Activated gamma-delta T cell (primary cell): ENCODE measurements at places on chromosomes 13 and 19.

GRCh38 chr19:49393881-49394280, 5.8 kb downstream of the KASH5 start:
- DNase-seq: no peak

- no peak for DNase-seq
Measured at GRCh38 chr19:32718286-32718685, 1.3 kb upstream of the TDRD12 start.

DNA sequence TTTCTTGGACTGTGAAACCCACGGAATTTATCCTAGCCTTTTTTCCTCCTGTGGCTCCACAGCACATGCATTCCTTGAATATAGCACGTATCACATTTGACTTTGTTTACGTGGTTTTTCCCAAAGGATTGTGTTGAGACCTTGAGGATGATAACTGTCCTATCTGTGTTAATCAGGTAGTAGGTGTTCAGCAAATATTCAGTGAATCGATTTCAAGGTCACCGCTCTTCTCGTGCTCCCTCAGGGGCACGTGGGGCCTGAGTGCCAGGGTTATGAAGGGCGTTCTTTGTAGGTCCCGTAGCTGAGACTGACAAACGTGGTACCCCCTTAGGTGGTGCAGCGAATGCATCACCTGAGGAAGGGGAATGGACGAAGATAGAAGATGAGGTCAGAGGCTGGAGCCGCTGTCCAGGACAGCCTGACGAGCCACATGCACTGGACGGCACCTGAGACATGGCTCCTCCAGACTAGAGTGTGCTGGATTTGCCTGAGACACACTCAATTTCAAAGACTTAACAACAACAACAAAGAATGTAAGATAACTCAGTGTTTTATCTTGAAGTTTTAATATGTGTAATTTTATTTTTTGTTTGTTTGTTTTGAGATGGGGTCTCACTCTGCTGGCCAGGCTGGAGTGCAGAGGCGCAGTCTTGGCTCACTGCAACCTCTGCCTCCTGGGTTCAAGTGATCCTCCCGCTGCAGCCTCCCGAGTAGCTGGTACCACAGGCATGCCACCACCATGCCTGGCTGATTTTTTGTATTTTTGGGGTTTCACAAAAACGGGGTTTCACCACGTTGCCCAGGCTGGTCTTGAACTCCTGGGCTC, 131.2 kb upstream of the RNF113B start:
- no peak for DNase-seq

- DNase-seq: no peak
Measured at GRCh38 chr13:58655086-58655485, 1023.5 kb downstream of the PCDH17 start.

DNA sequence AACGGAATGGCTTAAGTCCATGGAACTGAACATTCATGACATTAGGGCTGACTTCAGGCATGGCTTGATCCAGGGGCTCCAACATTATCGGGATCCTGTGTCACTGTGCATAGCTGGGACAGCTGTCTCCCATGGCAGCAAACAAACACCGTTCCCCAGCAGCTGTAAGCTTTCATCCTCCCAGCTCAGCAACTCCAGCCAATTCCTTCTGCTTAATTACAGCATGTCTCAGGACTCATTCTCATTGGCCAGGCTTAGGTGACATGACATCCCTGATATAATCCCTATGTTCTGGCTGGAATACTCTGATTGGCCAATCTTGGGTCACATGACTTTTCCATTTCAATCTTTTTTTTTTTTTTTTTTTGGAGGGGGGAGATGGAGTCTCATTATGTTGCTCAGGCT, 10.9 kb upstream of the TLE5 start:
- no peak for DNase-seq

- DNase-seq: no peak
Measured at GRCh38 chr19:15288146-15288963, 44.0 kb downstream of the BRD4 start.

DNA sequence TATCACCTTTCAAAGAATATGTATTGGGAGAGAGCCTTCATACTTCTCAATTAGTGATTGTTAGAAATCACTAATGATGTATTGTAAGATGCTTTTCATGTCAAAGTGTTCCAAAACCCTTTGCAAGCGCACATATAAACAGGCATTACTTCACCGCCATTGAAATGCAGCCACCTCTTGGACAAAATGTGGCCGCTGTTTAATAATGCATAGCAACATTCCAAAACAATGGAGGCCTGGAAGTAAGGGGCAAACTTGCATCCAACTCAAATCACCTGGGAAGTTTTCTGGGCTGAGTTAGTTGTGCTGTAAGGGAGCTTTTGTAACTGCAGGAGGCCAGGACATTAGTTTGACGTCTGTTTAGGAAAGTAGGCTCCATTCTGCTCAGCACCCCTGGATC, 438.1 kb downstream of the FGF9 start:
- DNase-seq: no peak

- DNase-seq: no peak
Measured at GRCh38 chr13:20491926-20492435, 33.7 kb downstream of the CRYL1 start.

GRCh38 chr13:75959861-75960481, 323.8 kb downstream of the LMO7 start:
- DNase-seq: no peak

DNA sequence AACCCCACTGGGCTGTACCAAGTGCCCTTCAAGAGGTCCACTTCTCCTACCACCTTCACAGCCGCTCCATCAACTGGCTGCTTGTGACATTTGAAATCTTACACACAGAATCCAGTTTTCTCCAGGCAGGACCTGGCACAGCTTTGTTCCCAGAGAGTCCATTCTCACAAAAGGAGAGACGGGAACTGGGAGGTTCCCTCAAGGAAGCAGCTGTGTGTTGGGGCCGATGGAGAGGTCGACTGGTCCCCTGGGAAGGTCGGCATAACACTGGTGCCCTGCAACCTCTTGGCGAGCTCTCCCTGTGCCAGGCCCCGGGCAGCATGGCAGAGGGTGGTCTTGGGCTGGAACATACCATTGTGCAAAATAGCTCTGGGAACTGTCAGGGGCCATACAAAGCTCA, 21.5 kb downstream of the ELL start:
- DNase-seq: no peak

DNA sequence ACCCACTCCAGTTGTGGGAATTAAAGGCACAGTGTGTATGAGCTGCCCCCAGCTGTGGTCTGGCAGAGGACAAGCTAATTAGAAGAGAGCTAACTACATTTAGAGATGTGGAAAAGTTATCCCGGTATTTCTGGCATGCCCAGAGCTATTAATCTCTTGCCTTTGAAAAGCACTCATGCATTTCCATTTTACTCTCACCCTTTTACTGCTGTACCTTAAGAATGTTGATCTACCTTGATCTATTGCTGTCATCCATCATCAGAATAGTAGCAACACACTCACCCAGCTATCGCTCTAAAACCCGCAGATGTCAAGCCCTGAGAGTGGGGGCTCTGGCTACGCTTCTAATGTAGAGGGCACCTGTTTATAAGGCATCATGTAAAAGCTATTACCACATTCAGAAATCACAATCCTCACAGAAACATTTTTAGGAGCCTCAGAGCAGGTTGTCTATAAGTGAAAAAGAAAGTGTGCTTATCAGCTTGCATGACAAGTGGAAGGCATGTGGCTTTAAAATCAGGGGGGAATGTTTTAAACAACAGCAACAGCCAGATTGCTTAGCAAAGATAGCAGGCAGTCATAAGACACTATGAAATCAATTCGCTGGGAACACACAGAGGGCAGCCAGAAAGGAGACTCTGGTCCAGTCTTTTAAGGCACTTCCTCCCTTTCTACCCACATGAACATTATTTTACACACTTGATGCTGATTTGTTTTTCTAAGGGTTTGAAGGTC, 224.2 kb upstream of the IRS2 start:
- no peak for DNase-seq

GRCh38 chr19:843180-843835, 2.5 kb downstream of the PRTN3 start:
- no peak for DNase-seq

- no peak for DNase-seq
Measured at GRCh38 chr13:35690581-35691207, 214.2 kb upstream of the MAB21L1 start.

- peak; percentile 18 for DNase-seq
Measured at GRCh38 chr13:80338781-80339562, 2.0 kb downstream of the SPRY2 start.

DNA sequence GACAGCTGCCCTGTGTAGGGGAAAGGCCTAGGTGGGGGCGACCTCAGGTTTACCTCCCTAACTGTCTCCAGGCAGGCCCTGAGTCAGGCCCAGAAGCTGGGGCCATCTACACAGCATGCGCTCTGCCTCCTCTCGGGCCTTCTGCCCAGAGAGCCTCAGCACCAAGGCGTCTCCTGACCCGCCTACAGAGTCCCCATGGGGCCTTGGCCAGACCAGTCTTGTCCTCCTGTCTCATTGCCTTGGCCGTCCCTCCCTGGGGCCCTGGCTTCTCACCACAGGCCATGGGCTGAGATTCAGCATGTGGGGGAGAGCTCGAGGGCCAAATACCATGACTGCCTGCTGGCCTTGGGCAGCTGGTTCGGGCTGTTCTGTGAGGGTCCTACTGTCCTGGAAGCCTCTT, 59.0 kb downstream of the SMARCA4 start:
- DNase-seq: no peak

DNA sequence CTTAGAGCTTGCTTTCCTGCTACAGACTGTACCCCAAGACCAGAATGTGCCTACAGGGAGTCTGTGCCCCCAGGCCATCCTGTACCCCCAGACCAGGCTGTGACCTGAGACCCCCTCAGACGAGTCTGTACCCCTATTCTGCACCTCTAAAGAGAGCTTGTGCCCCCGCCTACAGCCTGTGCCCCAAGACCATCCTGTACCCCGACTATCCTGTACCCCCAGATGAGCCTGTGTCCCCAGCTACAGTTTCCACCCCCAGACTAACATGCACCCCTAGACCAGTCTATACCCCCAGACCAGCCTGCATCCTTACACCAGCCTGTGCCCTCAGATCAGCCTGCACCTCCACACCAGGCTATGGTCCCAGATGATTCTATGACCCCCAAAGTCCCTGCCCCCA, 2.0 kb downstream of the CACNG6 start:
- DNase-seq: no peak

- DNase-seq: no peak
Measured at GRCh38 chr19:35929876-35930275, 6.3 kb upstream of the LRFN3 start.

GRCh38 chr13:23678795-23679194, 108.6 kb downstream of the TNFRSF19 start:
- DNase-seq: no peak

- DNase-seq: no peak
Measured at GRCh38 chr19:2076526-2076944, 19.6 kb downstream of the MOB3A start.

DNA sequence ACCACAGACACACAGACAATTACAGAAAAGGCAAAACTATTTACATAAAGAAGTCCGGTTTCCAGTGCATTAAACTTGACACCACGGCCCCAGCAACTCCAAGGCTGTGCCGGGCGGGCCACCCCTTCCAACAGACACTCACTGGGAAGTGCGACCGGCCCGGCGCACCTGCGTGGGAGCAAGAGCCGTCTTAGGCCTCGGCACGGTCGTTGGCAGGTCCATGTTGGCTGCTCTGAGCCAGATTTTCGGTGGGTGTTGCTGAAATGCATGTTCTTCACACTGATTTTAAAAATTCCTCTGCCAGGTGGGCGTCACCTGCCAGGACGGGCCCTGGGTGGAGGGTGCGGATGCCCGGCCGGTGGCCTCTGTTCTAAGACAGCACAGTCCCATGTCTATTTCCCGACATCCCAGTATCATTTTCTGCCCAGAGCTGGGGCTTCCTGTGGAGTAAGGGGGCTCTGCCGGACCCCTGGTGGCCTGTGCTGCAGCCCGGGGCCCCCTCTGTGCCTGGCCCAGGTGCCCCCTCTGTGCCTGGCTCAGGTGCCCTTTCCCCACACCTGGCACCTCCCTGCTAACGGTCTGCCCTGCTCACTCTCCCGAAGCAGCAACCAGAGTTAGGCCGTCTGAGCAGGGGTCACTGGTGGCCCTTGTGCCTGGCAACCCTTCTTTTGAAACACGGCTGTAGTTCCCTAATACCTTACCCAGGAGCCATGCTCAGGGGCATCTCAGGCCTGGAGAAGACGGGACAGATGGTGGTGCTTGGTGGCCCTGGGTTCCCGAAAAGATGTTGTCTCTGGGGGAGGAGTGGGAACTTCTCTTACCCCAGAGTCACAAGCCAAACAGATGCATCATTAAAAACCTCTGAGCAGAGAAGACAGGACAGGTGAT, 9.2 kb downstream of the TMEM255B start:
- DNase-seq: no peak

DNA sequence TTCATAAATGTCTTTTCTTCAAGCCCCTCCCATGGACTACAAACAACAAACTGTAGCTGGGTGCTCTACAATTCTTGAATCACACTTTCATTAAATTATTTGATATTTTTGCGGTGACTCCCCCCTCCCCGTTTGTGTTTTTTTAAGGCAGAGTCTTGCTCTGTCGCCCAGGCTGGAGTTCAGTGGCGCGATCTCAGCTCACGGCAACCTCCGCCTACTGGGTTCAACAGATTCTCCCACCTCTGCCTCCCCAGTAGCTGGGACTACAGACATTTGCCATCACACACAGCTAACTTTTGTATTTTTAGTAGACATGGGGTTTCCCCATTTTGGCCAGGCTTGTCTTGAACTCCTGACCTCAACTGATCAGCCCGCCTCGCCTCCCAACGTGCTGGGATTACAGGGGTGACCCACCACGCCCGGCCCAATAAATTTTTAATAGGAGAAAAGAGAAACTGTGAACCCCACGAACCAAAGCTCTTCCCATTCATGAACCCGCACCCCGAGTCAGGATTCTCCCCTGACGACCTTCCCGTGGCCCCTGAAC, 703 bp downstream of the ZNF506 start:
- peak; percentile 9 for DNase-seq

DNA sequence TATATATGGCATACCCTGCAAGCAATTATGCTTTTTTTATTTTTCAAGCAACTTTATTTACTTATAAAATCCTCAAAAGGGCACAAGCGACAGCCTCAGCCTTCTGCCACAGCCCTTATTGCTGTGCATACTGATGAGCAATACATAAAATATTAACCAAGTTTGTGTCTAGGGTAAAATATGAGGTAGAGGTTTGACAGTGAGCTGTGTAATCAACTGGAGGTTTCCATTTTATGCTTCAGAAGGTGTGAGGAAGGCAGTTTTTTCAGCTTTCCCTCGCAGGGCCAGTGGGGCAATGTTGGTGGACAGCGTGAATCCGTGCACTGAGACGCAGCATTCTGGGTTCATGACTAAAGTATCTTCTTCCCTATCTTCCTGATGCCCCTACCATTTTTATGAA, 310.4 kb downstream of the IRS2 start:
- DNase-seq: no peak

DNA sequence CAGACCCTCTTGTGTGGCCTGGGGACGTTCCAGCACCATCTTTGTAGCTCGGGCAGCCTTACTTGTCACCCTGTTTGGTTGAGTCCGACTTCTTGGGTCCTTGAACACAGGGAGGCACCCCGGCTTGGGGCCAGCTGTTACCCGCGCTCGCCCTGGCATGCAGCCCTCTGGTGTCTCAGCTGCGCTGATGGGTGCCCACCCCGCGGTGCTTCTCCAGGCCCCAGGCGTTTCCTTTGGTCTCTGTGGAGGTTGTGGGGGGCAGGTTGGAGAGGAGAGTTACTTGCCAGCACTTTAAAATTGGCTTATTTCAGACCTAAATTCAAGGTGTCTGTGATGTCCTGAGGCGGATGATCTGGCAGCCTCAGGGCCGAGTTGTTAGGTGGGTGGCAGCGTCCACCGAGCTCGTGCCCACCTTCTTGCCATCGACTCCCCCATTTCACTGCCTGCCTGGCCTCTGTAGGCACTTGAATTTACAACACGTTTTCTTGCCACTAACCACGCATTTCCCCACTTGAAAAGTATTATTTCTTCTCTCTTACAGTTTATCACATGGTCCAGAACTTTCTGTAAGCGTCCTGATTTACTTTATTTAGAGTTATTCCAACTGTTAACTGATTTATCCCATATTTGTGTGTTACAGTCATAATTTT, 16.9 kb downstream of the UBAC2 start:
- DNase-seq: peak; percentile 17
